Stimulated activated CD4-positive, alpha-beta T cell treated with anti-CD3 and anti-CD28 coated beads, Interleukin-12 subunit alpha, Interleukin-12 subunit beta, amount 100 ng/mL, for 24 hours (primary cell): ENCODE measurements at places on chromosomes 4 and X.

DNA sequence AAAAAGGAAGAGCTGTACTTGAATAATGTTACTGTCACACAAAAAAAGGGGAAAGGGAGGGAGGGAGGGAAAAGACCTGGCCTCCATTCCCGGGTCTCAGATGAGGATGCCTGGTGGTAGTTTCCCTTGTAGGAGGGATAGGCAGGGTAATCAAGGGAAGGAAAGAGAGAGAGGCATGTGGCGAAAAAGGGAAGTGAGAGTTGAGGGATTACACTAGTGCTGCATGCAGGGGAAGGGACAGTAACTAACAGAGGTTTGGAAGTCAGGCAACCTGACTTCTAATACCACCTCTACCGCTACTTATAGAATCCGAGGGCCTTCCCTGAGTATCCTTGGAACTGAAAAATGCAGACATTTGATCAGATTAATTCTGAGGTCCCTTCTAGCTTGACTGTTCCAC is 821.7 kb upstream of the FTHL17 start:
- no peak for DNase-seq

DNA sequence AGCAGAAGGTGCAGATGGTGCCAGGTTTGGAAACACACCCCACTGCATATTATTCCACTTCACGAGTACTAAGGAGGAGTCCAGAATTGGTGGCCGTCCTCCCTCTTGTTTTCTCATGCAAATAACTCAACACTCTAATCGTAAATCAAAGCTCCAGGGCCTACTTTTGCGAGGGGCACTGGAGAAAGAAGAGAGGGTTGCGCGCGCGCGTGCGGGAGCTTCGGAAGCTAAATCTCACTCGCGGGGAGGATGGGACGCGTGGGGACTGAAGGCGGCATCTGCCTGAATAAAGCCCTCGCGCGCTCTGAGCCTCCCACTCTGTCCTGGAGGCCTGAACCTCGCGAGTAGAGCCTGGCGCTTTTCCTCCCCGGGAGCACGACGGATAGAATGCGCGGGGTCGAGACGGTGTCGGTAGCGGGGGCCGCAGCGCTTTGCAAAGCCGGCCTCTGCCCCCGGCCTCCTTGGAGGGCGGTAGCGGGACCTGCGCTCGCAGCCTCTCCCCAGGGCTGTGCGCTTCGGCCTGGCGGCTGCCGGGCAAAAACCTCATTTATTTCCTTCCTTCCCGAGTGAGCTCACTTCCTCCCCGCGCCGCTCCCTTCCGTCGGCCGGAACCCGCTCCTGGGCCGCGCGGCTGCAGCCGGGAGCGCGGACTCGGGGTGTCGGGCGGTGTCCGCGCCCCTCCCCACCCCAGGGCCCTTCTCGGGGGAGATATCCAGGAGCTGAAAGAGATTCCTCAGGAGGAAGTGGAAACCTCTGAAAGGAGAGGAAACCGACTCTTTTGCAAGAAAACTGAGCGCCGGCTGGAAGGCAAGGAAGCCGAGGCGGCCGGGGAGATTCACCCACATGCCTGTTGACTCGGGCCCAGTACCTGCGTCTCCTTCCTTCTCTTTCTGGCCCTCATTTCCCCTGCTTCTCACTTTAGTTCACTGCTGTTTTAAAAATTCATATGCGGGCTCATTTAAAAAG is 20.7 kb downstream of the HAND2 start:
- DNase-seq = no peak

- DNase-seq = no peak
Observed at GRCh38 chrX:139518475-139518874, 12.1 kb upstream of the F9 start.

- no peak for DNase-seq
Observed at GRCh38 chrX:136694431-136695087, 46.6 kb downstream of the CD40LG start.

DNA sequence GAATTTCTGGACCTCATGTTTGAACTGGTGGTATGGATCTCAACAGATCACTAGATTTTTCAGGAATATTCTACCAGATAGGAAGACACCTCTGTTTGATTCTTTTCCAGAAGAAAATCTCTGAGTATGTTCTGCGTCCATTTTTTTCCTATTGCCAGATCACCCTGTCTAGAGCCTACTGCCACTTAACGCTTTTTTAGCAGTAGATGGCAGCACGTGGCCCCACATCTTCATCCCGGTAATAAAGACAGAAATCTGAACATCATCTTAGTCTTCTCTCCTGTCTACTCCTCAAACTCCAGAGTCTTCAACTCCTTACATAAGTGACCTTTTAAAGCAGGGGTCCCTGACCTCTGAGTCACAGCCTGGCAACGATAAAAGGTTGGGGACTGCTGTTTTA is 184.7 kb downstream of the TMA16 start:
- no peak for DNase-seq
